CD4-positive, alpha-beta T cell treated with Interleukin-17A for 1 hour (primary cell): ENCODE measurements at places on chromosomes 7 and 10.

DNA sequence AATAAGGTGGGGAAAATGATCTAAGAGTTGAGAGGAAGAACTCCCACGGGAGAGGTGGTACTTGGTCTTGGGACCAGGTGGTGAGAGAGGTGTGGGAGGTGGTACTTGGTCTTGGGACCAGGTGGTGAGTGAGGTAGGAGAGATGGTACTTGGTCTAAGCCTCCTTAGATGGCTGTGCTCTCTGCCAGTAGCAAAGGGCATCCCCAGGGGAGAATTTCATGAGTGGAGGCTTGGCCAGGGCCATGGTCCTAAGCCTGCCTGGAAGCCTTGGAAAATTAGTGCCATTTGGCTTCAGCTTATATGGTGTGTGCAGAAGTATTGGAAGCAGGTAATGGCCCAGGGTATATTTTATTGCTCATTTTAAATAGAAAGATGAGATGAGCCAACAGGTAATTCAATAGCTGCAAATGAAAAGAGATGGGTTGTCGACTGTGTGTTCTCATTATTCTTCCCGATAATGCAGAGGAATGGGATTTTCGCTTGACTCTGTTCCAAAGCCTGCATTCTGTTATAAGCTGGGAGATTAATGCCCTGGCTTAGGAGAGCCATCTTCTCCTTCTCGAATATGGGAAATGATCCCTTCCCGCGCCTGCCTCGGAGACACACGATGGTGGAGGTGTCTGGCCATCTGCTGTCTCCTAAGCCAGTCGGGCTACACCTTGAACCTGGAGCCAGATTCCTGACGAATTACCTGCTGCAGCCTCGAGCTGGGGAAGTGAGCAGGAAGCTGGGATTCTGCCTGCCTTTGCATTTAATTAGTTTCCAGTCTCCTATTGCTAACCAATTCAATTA, 287.8 kb downstream of the GALNT17 start:
- DNase-seq, result no peak

DNA sequence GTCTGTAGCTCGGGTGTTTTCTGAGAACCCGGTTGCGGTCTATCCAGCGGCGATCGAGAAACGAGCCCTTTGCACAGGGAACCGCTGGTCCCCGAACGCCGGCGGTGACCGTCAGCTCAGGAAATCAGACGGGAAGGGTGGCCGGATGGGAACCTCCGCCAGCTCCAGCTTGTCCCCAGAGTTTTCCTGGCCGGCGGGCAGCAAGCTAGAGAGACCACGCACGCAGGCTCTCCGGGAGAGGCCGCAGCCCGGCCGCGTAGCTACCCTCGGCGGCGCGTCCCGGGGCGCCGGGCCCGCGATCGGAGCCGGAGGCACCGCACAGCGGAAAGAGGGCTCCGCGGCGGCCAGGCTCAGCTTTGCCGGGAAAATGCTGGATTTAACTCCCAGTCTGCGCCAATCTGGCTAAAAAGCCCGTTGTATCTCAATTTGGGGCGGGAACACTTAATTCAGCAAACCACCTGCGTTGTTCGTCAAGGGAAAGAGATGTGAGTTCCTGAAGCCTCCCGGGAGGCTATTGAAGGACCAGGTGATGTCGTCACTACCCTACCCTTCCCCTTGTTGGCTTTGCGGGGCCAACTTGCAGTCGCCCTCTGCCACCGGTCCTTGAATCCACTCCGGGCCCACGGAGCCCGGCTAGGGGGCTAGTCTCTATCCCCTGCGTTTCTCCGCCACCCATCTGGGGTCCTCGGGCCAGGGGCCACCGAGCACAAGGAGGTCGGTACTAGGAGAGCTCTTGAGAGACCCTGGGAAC, 859 bp upstream of the CH25H start:
- no peak for DNase-seq

DNA sequence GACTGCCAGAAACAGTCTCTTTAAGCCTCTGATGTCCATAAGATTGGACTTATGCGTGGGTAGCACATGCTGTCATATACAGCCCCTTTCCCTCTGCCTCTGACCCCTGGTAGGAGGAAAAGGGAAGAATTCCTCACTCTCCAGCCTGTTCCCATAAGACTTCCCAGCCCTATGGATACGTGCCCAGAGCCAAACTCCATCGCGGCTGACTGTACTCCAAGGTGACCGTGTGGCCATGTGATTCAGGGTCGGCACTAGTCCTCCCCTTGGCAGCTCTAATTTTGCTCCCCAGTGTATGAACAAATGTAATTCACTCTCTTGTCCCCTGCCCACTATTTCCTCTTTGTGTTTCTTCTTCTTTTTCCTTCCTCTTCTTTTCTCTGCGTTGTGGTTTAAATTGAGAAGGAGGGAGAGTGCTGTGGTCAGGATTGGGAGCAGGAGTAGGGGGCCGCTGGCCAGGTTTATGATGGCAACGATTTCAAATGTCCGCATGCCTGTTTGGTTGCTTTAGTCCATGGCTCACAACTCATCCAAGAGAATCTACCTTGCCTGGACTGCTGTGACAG, 43.8 kb downstream of the PRLHR start:
- no peak for DNase-seq

DNA sequence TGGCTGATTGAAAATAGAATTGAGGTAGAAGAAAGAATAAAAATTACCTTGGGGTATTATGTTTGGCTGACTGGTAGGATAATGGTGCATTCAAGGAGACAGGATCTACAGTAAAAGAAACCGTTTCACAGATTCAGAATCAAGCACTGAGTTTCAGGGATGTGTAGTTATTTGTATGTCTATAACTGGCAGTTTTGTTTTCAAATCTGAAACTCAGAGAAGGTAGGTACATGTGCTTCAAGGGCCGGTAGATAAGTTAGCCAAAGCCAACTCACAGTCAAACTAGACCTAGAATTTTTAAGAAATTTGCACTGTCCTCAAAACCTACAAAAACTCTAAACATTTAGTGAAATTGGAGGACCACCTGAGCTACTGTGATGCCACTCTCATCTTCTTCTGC, 191.5 kb downstream of the FOXP2 start:
- DNase-seq, result no peak

DNA sequence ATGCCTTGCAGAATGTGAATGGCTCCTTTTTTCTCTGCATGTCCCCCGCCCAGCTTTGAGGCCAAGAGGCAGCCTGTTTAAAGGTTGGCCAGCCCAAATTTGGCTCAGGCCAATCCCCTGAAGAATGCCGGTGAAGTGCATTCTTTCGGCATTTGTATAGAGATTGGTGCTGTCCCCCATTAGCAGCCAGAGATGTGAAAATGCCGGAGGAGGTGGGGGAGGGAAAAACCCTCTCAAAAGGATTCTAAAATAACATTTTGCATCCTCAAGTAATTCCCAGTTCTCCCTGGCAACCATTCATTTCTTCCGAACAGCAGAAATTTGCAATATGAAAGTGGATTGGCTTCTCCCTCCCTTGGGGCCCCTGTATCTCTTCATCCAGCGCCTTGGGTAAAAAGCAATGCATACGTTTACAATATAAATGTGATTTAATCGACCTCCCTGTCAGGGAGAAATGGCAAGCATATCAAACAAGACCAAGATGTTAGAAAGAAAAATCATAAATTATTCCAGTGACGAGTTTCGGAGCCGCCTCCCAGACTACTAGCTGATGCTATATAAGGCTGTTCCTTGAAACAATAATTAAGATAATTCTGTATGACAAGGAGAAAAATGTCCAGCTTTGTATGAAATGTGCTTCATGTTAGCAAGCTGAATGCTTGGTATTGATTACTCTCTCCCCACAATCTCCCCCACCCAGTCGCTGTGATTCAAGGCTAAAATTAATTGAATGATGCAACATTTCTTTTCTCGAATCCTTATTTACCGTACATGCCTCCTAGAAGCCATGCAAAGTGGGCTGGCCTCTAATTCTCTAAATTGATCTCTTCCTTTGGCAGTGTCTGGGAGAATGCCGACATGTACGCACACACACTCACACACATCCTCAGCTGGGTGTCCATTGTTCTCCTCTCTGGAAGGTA, 323.7 kb downstream of the RPS24 start:
- DNase-seq, result no peak

DNA sequence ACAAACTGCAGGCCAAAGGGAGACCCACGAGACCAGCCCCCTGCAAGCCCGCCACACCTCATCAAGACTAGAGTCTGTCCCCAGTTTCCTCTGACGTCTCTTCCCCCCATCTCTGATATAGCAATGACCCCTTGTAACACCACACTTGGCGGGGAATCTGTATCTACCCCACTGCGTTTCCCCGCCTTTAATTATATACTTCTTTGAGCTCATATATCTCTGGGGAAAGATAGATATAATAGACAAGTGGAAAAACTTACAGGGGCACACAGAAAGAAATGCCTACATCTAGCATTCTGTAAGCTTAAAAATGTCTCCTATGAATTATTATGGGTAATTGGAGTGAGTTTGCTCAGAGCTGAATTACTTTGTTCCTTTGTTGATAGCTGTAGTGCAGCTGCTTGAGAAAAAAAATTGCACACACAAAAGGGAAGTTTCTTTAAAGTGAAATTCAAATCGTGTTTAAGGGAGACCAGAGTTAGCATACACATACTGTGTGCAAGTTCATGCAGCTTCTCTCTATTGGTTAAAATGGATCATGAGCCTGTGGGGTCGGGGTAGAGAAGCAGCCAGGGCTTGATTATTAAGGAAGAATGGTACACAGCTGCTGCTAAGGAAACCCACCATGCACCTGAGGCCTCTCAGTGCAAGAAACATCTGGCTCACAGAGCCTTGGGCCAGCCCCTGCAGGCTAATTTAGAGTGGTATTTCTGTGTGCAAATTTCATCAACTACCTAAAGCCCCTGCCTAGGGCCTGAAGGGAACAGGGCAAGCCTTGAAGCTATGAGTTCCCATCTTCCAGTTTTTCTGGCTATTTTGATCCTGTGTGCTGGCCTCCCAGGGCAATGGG, 32.5 kb downstream of the CDCA7L start:
- DNase-seq, result no peak

GRCh38 chr7:150356265-150356897, 12.2 kb upstream of the REPIN1 start:
- DNase-seq, result peak; percentile 61

DNA sequence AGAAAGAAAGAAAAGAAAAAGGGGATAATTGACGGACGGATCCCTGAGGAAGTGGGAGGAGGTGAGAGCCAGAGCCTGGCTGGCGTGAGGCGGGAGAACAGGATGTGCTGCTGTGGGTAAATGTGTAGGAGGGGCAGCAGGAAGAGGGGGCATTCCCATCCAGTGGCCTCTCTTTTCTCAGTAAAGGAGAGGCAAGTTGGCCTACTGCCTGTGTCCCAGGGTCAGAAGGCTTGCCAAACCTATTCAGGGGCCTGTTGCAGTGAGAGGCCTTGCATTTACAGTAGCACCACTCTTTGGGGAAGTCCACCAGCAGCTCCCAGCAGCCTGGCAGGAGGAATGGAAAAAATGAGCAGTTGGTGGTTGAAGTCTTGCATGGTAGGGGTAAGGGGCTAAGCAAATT, 26.6 kb upstream of the ASCC1 start:
- DNase-seq, result no peak

DNA sequence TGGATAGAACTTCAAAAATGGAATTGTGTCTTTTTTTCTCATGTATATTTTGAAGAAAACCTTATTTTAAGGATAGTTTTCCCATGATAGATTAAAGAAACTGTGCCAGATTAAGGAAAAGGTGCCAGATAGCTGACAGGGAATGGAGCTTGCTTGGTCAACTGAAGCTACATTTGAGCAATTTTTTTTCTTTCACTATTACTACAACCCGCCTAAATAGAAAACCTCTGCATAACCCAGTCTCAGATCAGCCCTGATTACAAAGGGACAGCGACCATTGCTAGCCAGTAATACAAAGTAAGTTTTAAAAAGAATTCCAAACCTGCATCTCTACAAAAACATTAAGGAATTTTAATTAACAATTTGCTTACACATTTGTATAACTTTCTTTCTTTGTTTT, 1123.4 kb upstream of the LRRTM3 start:
- no peak for DNase-seq

DNA sequence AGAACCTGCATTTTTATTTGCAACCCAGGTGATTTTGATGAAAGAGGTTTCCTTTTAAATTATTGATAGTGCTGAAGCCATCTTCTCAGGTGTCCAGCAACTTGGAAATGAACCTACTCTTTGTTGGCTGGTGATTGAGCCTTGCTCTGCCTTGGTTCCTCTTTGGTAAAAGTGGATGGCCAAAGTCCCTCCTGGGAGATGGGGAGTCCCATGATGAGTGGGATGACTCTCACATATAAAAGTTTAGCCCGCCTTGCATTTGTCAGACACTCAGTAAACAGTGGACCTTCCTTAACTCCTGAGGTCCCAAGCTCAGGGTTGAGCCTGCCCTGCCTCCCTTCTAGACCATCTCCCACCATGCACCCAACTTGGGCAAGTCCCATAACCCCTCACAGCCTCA, 28.9 kb upstream of the KAT6B start:
- DNase-seq, result no peak

GRCh38 chr10:43403911-43404703, 4.9 kb downstream of the HNRNPF start:
- no peak for DNase-seq

DNA sequence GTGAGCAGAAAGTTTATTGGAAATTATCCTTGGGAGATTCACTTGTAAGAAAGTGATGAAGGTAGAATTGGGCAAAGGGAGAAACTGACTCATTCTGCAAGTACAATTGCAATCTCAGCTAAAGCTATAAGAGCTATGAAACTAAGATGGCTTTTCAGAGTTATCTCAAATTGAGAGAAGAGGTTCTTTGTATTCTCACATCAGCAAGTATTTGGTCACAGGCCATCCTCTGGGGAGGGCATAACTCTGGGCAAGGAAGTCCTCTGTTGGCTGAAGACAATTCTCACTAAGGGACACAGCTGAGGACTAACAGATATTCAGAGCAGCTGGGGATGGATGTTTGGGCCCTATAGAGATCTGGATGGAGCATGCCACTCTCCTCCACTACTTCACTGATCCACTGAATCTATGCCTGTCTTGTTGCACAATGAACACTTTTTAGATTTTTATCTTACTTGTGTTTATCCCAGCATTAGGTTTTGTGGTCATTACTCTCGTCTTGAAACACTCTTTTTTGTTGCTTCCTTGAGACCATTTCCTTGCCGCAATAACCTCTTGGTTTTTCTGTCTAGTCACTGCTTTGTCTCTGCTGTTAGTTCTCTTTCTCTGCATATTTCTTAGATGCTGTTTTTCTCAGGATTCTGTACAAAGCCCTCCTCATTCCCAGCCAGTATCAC, 115.1 kb downstream of the GNAI1 start:
- no peak for DNase-seq

- no peak for DNase-seq
These were observed 161.1 kb downstream of the CRPPA start for GRCh38 chr7:16260236-16260728.

- DNase-seq, result no peak
These were observed 82.3 kb upstream of the FAM20C start for GRCh38 chr7:109898-110556.

DNA sequence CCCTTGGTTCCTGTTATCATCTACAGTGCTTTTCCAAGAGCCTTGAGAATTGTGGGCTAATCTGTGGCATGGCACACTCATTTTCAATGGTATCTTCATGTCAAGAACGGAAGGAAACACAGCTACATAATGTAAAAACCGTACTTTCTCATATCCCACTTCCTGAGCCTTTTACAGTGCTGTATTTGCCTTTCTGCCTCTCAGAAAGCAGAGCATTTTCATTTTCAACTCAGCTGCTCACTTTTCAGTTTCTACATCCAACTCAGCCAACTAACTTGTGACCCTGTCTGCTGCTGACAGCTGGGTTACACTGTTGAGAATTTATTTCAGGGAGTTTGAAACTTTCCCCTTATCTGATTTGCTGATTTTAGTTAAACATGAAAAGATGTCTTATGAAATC, 875.8 kb upstream of the KCND2 start:
- DNase-seq, result no peak

GRCh38 chr7:79461660-79462059, 8.2 kb upstream of the MAGI2 start:
- DNase-seq, result no peak
